GM23248 (cell line): ENCODE measurements at places on chromosomes 7 and 10. TPM values are rescaled to one million over a fixed set of nuclear protein-coding genes. Genes with fewer than 3 reads are reported as not detected.

- DNase-seq = no peak
Observed at GRCh38 chr7:82700741-82701140, 257.2 kb upstream of the CACNA2D1 start.

Gene HGF
- 2.7 and 4.4 TPM in 2 replicates for total RNA-seq

DNA sequence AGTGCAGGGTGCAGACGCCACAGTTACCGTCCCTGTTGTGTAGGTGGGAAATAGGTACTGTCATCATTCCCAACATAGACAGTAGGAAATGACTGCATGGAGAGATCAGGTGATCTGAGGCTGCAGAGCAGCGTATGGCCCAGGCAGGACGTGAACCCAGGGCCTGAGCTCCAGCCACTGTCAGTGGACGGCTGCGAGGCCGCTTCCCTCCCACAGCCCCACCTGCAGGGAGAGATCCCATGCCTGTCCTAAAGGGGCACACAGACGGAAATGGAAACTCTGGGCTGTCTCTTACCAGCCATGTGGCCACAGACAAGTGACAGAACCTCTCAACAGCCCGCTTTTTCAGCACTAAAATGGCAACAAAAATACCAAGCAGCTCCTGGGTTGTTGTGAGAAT is 44.5 kb upstream of the MNX1 start:
- DNase-seq = no peak

GRCh38 chr7:51569581-51569980 is 253.0 kb upstream of the COBL start:
- no peak for DNase-seq

Gene POM121
- total RNA-seq = 4.9 and 6.5 TPM in 2 replicates

Gene VENTX
- total RNA-seq = not detected in 2 replicates

Gene CACNB2
- total RNA-seq = 0.32 and 3.7 TPM in 2 replicates

Gene TAC1
- not detected in 2 replicates for total RNA-seq
